ENCODE measurements at places on chromosomes 12 and 14.

- DNase-seq: no peak
These were observed 36.3 kb downstream of the LIMA1 start for GRCh38 chr12:50246873-50247612.

DNA sequence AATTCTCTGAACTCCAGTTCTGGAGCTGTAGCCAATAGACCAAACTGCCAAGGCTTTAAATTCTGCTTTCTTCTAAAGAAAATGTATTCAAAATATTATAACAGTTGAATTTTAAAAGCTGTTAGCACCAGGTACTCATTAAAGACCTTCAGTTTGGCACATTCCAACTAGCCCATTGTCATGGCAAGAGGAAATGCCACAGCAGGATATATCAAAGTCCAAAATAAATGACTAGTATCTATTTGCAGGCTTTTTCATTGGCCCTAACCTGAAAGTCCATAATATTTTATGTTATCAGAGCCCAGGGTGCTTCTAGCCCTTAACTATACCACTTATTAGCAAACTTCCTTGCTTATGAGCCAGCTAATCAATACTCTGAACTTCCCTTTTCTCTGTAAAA is 3.1 kb upstream of the RIC8B start:
- DNase-seq: no peak

DNA sequence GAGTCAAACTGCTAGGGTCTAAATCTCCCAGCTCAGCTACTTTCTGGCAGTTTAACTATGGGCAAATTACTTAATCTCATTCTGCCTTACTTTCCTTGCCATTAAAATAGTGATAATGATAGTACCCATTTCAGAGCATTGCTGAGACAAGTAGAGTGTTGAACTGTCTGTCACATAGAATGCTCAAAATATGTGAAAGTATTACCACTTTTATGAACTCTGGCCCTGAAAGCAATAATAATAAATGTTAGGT is 19.9 kb downstream of the SRGAP1 start:
- DNase-seq: no peak

DNA sequence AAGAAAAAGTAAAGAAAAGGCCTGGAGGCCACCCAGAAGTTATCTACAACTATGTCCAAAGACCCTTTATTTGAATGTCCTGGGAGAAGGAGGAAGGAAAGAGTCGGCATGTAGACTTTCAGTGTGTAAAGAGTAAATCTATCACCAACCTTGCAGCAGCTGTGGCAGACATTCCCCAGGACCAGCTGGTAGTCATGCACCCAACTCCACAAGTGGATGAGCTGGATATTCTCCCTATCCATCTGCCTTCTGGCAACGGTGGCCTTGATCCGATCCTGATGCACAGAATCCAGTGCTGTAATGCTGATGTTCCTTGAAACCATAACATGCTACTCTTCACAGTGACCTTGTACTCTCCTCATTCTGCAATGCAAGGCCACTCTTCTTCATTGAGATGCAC is 27.3 kb downstream of the KRT76 start:
- no peak for DNase-seq

GRCh38 chr12:118984161-118984943 is 3.0 kb downstream of the SRRM4 start:
- DNase-seq: no peak

- no peak for DNase-seq
These were observed 13.3 kb downstream of the NDUFA12 start for GRCh38 chr12:94990222-94990621.
